ENCODE measurements at places on chromosomes 6 and 20.

- no peak for ATAC-seq
Measured at GRCh38 chr6:7159790-7160525, 52.2 kb downstream of the RREB1 start.

DNA sequence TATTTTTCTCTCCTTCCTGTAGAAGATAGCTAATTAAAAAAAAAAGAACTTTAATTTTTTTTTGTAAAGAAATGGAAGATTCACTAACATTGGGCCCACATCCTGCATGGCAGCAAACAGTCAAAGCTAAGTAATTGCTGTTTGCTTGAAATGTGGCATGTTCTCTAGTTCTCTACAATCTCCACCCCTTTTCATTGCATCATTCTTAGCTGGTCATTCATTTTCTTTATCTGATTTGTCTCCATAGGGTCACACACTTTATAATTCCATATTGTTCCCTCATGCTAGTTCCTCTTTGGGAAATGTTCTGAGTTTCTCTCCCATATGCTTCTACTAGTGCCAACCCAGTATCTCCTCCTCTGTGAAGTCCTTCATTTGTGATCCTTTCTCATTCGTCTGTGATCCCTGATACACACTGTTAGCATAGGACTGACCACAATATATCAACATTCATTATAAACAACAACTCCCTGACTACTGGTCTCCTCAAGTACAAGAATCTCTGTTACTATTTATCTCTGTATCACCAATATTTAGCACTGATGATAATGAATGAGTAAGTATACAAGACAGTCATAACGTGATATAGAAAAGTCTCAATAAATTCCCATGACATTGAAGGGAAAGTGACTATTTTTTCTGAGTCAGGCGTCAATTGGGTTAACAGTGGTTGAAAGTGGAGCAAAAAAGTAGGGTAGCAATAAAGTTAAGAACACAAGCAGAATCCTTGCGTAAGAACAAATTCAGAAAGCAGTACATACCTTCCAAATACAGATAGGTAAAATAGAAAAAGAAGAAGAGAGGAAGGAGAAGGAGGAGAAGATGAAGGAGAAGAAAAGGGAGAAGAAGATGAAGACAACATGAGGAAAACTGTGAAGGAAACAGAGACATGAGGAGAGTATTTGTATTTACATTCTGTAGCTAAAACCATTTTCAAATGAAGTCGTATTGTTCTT is 33.2 kb upstream of the MYB start:
- peak; percentile 80 for ATAC-seq

- ATAC-seq: no peak
Measured at GRCh38 chr6:24859608-24860200, 61.0 kb upstream of the ARMH2 start.

GRCh38 chr6:161954699-161955276 is 680.9 kb upstream of the AGPAT4 start:
- no peak for ATAC-seq

DNA sequence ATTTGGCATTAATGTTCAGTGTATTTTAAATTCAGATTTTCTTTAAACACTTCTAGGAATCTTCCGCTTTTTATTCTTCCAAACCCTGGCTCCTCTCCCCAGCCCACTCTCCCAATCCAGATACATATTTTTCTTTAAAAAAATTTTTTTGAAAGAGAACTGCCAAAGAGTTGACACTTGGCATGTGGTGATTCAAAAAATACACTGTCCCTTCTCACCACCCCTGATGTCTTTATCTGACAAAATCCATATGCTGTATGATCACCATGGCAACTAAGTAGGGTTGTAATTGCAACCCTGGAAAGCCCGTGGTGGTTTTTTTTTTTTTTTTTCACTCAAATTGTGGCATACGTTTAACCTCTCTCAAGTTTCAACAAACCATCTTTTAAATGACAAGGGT is 355.8 kb upstream of the SASH1 start:
- no peak for ATAC-seq

DNA sequence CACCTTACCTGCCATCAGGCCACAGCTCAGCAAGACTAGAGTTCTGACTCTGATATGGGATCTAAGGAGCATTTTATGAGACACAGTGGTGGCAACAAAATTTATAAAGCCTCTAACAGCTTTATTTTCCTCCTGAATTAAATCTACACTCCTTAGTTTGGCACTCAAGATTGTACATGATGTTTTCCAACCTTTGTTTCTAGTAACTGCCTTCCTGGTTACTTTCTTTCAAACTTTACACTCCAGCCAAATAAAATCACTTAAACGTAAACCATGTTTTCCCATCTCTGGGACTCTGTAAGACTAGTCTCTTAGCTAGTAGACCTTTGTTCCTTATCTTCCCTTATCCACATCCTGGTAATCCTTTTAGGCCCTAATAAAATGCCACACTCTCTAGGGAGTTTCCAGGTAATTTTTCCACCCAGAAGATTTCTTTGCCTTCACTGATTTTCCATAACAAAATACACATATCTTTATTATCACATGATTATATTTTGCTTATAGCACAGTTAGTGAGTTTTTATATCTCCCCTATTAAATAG is 92.1 kb downstream of the PKHD1 start:
- ATAC-seq: no peak

DNA sequence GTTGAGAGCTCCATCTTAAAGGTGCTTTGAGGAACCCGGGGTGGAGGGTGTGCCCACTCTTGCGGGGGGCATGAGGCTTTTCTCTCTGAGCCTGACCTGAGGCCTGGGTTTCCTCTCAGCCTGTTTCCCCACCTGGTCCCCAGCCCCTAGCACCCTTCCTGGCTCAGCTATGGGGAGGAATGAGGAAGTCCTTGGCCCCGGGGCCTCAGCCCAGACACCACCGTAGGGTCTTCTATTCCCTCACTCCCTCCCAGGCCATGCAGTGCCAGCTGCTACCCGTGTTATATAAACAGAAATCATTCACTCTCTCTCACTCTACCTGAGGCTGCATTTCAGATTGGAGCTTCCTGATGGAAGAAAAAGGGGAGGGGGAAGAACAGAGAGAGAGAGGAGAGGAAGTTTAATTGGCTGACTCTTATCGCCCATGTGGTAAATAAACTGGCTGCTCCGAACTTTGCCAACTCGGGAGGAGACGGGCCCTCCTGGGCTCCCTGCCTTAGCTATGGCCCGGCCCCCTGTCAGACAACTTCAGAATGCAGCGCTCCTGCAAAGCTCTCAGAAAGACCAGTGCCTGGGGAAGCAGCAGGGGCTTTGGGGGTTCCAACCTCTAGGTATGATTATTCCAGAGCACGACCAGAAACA is 2.8 kb downstream of the CDH22 start:
- ATAC-seq: no peak

DNA sequence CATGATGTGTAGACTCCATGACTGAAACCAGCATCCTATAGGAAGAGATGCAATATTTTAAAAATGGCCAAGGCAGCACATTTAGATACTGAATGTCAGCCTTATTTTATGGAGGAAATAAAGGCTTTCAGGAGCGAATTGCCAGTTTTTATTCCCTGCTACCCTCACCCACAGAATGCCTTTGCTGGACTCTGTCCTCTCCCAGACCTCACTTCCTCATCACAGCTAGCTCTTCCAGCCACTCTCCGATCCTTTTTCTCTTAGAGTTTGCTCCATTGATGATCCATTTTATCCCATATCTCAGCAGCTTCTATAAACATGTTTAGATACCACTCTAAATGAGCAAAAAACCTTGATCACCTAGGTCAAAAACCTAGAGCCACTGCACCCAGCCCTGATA is 137.7 kb downstream of the LRRC1 start:
- no peak for ATAC-seq

GRCh38 chr20:12153628-12154027 is 235.9 kb downstream of the BTBD3 start:
- ATAC-seq: no peak

GRCh38 chr6:29602564-29603361 is 17.8 kb downstream of the OR2H2 start:
- no peak for ATAC-seq

GRCh38 chr6:132643547-132643946 is 15.4 kb downstream of the TAAR1 start:
- ATAC-seq: no peak

DNA sequence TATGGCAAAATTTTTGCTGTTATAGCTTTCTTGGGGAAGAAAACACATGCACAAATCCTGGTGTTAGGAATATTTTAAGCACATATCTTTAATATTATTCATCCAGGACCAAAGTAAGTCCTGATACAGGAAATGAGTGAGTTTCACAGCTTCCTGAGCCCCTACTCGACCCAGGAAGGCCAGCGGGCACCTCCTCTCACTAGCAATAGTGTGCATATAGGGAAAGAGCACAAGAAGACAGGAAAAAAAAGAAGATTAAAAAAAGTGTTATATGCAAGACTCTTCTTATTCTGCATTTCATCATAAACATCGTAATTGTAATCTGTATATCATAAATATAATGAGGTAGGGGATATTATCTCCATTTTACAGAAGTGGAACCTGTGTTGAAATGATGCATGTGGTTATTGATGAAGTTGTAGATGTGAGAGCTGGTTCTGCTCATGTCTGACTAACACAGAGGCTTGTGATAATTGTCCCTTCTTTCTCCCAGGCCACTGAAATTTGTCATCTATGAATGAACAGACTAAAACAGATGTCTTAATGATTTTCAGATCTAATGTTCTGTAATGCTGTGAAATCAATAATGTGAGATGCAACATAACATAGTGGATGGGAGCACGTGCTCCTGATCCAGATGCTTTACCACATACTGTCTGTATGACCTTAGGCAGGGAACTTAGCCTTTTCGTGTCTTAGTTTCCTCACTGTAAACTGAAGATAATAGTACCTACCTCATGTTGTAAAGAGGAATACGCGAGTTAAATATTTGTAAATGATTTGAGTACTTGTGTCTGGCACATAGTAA is 101.2 kb downstream of the MYO6 start:
- ATAC-seq: no peak

DNA sequence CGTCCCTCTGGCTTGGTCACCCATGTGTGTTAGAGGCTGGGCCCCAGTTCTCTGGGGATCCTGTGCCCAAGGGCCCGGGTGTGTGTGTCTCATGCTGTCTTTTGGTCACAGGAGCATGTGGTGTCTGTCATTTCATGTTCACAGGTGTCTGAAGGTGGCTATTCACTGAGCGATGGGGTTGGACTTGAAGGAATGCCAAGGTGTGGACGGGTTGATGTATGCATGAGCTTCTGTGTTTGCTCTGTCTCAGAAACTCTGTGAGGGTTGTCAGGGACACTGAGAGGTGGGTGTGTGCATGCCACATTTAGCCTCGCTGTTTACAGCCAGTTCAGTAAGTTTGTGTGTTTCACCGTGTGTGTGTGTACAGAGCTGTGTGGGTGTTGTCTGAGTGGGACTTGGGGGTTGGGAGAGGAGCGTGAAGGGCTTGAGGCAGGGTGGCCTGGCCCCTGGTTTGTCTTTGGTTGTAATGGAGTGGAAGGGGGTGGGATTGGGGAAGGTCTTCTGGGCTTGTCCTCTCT is 1.2 kb downstream of the DDR1 start:
- ATAC-seq: no peak

GRCh38 chr6:79226660-79227059 is 7.8 kb downstream of the HMGN3 start:
- ATAC-seq: no peak

- peak; percentile 17 for ATAC-seq
Measured at GRCh38 chr20:43691928-43692524, 25.1 kb downstream of the MYBL2 start.

- no peak for ATAC-seq
Measured at GRCh38 chr20:62792182-62792939, 3.9 kb upstream of the MRGBP start.

DNA sequence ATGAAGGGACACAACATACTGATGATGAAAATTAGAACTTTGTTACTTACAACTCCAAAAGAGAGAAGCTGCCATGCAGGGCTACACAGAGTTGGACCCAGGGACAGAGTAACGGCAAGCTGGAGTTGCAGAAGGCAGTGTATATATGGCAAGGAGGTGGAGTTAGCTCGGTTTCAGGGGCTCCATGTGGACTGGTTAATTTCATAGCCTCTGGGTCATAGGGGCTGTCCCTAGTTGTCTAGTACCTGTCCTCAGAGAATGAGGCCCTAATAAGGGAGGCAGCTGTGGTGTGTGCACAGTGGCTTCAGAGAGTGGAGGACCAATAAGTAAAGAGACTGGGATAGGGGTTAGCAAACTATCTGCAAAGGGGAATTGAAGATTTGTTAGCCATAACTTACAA is 7.9 kb upstream of the ZSCAN12 start:
- no peak for ATAC-seq

DNA sequence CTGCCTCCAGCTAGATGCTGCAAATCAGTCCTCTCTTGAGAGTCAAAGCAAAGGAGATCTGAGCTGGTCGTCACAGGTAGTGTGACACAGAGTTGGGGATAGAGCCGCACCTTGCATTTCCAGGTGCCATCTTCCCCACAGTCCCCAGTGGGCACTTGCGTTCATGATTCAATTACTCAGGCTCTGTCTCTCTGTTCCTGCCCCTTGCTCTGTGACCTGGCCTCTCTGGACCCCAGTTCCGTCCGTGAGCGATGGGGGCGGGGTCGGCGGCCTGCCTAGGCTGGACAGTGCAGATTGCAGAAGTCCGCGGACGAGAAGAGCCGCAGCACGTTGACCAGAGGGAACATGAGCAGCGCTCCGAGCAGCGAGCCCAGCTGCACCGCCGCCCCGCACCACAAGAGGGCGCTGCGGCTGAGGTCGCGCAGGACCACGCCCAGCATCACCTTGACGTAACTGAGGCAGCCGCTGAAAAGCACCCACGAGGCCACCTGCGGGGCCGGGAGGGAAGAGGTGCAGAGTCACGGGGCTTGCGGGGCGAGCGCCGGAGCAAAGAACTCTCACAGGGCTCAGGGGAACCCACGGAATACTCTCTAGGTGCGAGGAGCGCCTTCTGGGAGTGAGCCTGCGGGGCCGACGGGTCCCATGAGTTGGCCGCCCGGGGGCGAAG is 7.4 kb downstream of the SLC52A3 start:
- ATAC-seq: no peak

- ATAC-seq: no peak
Measured at GRCh38 chr6:30614044-30614842, 2.8 kb downstream of the PPP1R10 start.

- no peak for ATAC-seq
Measured at GRCh38 chr6:161091972-161092701, 100.6 kb downstream of the MAP3K4 start.

GRCh38 chr6:89154131-89154530 is 8.3 kb downstream of the PM20D2 start:
- no peak for ATAC-seq

DNA sequence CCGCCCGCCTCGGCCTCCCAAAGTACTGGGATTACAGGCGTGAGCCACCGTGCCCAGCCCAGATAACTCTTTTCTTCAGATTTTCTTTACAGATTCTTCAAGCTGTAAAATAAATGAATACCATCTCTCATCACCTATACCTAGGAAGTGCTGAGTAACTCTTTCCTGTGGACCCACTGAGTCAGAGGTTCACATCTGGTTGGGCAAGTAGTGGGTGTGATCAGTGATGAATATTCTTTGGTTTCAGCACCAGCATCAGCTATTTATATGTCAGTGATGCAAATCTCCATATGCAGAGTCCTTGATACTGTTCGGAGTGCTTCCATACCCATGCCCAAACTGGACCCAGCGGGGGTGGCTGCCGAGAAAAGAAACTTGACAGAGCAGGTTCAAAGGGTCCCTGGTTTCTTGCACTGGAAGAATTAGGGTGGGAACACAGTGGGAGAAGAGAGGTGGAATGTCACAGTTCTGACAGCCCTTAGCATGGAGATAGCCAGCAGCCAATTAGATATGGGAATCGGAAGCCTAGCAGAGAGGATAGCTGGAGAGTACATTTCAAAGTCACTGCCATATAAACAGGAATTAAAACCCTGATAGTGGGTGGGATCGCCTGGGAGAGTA is 64.9 kb upstream of the DDR1 start:
- ATAC-seq: peak; percentile 96
